ENCODE measurements at places on chromosomes 6 and 20.

- no peak overlapping the region for H3K4me3 ChIP-seq
- peaks cover 11% of the 10 kb centered on the region for H3K4me1 ChIP-seq
- H3K27me3 ChIP-seq: no peaks in the 10 kb centered on the region
- no peak overlapping the region for H3K27ac ChIP-seq
- no peak for DNase-seq
Measured at GRCh38 chr6:150999576-150999975, 134.1 kb downstream of the MTHFD1L start.

- no peak overlapping the region for H3K4me3 ChIP-seq
- H3K27me3 ChIP-seq: peaks cover 58% of the 10 kb centered on the region
- DNase-seq: no peak
- no peaks in the 10 kb centered on the region for H3K36me3 ChIP-seq
- H3K4me1 ChIP-seq: peaks cover 4% of the 10 kb centered on the region
Measured at GRCh38 chr20:46305973-46306360, 2.3 kb downstream of the CDH22 start.

DNA sequence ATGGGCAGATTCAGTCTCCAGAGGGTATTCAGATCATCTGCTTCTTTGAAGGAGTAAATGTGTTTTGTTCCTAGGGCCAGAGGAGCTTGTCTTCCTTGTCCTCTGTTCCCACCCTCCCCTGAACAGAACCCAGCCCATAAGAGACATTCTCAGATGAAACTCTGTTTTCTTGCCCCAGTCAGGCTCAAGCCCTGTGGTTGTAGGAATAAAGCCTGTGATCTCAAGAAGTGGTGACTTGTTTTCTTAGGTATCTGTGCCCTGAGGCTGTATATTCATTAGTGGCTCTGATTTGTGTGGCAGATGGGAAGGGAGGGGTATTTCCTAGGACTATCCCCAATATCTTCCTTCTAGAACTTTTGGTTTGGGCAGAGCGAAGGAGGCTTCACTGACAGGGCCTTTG is 27.9 kb downstream of the GSS start:
- no peaks in the 10 kb centered on the region for H3K27me3 ChIP-seq
- no peak for DNase-seq
- H3K4me3 ChIP-seq: no peak overlapping the region
- H3K36me3 ChIP-seq: peaks cover 60% of the 10 kb centered on the region

DNA sequence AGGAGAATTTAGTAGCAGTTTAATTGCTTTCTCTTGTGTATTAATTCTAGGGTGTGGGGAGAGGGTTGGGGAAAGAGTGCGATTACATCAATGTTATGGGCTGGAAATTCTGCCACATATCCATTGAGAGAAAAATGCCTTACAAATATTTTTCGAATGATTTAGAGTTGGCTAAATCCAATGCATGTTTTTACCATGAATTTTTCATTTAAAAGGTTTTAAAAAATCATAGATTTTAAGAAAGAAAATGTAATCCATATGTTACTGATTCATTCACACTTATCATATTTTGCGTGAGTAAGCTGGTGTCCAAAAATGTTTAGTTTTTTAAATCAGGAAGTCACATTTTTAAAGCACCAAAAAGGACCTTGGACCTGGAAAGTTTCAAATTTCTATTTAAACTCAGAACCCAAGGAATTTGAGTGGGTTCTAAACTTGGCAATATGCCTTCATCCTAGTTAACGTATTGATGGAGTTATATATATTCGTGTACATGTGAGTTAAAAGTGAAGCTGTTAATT is 627.4 kb upstream of the CITED2 start:
- no peak overlapping the region for H3K4me3 ChIP-seq
- no peak overlapping the region for H3K27ac ChIP-seq
- H3K27me3 ChIP-seq: no peaks in the 10 kb centered on the region
- H3K4me1 ChIP-seq: no peaks in the 10 kb centered on the region
- no peak for DNase-seq
- H3K36me3 ChIP-seq: no peaks in the 10 kb centered on the region

- no peak overlapping the region for H3K27ac ChIP-seq
- no peak for DNase-seq
- H3K36me3 ChIP-seq: no peaks in the 10 kb centered on the region
- H3K4me1 ChIP-seq: no peaks in the 10 kb centered on the region
- H3K27me3 ChIP-seq: no peaks in the 10 kb centered on the region
Measured at GRCh38 chr6:81241126-81242041, 511.1 kb downstream of the TENT5A start.

DNA sequence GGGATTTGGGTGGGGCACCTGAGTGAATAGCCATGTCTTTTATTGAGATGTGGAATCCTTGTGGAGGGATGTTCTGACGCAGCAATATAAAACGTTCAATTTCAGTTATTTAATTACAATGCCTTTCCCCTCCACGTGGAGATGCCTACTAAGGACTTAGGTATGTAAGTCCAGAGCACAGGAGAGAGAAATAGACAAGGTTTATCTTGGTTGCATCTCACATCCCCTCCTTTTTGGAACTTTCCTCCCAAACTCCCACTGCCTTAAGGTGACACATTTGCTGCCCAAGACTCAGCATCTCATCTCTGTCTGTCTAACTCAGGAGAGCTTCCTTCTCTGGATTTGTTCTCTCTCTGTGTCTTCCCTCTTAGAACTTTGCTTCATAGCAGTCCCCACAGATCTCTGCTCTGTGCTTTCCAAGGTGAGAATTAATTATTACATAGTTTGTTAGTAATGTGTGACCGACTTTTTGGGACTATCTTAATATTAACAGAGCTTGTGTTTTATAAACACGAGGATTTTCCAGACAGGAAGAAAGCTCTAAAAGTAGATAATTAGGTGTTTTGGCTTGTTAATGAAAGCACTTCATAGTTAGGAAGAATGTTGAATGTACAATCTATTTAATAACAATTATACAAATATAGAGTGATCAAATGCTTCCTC is 52.6 kb downstream of the COL19A1 start:
- H3K4me3 ChIP-seq: no peak overlapping the region
- no peak overlapping the region for H3K27ac ChIP-seq
- no peak for DNase-seq
- H3K27me3 ChIP-seq: no peaks in the 10 kb centered on the region

GRCh38 chr6:130211691-130212090 is 11.1 kb downstream of the SAMD3 start:
- no peak overlapping the region for H3K27ac ChIP-seq
- H3K4me1 ChIP-seq: peaks cover 52% of the 10 kb centered on the region
- H3K36me3 ChIP-seq: peaks cover 91% of the 10 kb centered on the region

GRCh38 chr6:52815167-52816092 is 11.8 kb upstream of the GSTA1 start:
- H3K27me3 ChIP-seq: peaks cover 4% of the 10 kb centered on the region
- no peaks in the 10 kb centered on the region for H3K36me3 ChIP-seq
- peak; percentile 48 for DNase-seq
- H3K4me1 ChIP-seq: no peaks in the 10 kb centered on the region
- no peak overlapping the region for H3K4me3 ChIP-seq

DNA sequence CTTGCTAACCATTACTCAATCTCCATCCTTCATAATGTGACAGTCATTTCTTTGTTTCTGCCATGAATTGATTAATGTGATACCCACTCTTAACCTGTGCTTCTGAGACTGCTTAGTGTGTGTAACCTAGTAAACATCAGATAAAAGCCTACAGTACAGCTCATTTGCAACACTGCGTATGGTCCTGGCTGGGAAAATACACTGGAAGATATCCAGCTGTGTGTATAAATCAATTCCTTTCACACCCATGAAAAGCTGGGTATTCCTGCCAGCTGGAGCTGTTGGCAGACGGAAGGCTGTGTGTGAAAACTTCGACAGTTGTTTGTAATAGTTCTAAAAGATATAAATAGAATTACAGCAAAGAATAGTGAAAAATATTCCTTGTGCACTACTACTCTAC is 509.2 kb downstream of the FRK start:
- H3K27ac ChIP-seq: no peak overlapping the region
- DNase-seq: no peak
- no peaks in the 10 kb centered on the region for H3K27me3 ChIP-seq
- H3K36me3 ChIP-seq: no peaks in the 10 kb centered on the region
- H3K4me1 ChIP-seq: no peaks in the 10 kb centered on the region

DNA sequence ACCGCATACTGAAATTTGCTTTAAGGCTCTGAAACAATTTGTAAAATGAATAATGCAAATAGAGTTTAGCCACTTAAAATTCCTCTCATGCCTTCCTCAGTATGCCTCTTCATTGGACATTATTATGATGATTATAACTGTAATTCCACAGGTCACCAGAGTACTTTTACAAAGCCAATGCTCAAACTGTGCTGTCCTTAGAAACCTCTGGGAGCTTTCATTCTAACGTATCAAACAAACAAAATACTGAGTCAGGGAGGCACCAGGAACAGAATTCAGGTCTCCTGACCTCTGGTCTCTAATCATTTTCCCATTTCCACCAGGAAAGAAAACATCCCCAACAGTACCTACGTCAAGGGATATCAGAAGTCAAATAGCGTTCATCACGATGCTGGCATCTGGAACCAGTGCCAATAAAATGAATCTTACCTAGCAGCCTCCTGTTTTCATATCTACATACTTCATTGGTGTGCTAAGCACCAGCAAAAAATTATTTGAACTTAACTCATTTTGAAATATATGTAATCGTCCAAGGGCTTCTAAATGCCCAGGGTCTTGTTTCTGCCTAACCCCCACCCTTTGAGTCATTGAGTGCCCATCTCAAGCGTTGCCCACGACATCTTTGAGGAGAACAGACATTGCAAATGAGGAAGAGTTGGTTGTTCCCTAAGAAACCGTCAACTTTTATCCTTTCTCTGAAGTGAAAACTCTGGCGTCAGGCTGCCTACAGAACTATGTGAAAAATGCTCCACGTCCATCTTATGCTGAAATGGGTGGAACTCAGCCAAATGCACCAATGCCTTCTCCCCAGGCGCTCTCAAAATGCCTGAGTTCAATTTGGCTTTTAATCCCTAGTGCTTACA is 37.9 kb downstream of the NEDD9 start:
- H3K4me3 ChIP-seq: no peak overlapping the region
- H3K36me3 ChIP-seq: peaks cover 82% of the 10 kb centered on the region
- H3K27ac ChIP-seq: no peak overlapping the region
- H3K27me3 ChIP-seq: no peaks in the 10 kb centered on the region

DNA sequence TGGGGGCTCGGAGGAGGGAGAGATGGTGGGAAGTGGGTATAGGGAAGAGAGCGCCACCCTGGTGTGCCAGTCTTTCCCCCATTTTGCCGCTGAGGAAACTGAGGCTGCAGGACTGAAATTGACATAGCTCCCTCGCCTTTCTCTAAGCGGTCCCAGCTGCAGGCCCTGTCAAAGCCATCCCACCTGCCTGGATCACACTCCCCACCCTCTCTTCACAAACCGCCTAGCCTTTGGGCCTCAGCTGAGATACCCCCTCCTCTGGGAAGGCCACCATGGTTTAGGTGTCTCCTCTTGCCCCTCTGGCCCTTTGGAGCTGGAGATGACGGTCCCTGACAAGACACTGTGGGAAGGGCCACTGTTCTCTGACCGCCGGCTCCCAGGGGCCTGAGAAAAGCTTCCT is 16.9 kb downstream of the SRC start:
- H3K4me3 ChIP-seq: no peak overlapping the region
- H3K27me3 ChIP-seq: no peaks in the 10 kb centered on the region
- peaks cover 2% of the 10 kb centered on the region for H3K4me1 ChIP-seq
- H3K27ac ChIP-seq: no peak overlapping the region

DNA sequence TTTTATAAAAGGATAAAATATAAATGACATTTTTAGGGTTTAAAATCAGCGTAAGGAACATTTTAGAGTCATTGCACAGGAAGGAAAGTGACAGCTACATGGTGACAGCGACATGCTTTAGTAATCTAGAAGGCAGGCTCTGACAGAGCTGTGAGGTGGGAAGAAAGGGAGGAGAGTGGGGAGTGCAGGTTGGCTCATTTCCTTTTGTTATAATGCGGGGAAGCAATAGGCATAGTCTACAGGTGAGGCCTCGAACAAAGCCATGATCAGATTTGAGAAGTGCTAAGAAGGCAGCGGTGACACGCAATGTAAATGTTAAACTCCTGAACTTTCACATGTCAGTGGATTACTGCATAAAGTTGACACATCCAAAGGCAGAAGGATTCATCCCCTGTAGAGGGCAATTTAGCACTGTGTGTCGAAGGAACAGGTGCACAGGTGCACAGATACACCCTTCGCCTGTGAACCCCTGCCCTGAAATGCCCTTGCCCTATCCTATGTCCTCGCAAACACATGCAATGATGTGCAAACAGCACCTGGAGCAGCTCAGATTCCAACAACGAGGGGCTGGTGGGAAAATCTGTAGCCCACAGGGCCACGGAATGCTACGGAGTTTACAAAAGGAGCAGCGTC is 32.4 kb upstream of the SMOC2 start:
- DNase-seq: no peak
- H3K4me1 ChIP-seq: no peaks in the 10 kb centered on the region
- H3K27ac ChIP-seq: no peak overlapping the region
- no peak overlapping the region for H3K4me3 ChIP-seq
- no peaks in the 10 kb centered on the region for H3K36me3 ChIP-seq

DNA sequence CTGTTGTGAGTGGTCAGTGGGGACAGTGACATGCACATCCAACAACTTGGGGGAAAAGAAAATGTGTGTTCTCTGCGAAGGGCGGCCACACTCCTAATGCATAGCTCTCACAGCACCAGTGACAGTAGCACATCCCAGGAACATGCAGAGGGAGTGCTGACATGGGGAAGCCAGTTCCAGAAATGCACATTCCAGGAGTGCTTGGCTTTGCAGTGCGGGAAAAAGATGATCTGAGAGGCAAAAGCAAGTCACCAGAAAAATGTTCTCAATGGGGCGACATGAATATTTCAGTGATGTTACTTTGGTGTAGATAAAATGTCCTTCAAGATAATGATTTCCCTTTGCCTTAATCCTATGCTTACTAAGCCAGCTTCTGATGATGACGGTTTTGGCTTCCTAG is 42.9 kb upstream of the PDE10A start:
- no peaks in the 10 kb centered on the region for H3K27me3 ChIP-seq
- no peaks in the 10 kb centered on the region for H3K36me3 ChIP-seq
- no peak overlapping the region for H3K4me3 ChIP-seq
- DNase-seq: no peak

GRCh38 chr6:42402184-42402583 is 49.5 kb downstream of the TRERF1 start:
- H3K4me1 ChIP-seq: peaks cover 63% of the 10 kb centered on the region
- H3K27me3 ChIP-seq: no peaks in the 10 kb centered on the region
- H3K4me3 ChIP-seq: peak overlapping the region; percentile 6

GRCh38 chr20:45080867-45081624 is 19.9 kb downstream of the KCNS1 start:
- H3K27me3 ChIP-seq: no peaks in the 10 kb centered on the region
- no peaks in the 10 kb centered on the region for H3K4me1 ChIP-seq
- DNase-seq: no peak

DNA sequence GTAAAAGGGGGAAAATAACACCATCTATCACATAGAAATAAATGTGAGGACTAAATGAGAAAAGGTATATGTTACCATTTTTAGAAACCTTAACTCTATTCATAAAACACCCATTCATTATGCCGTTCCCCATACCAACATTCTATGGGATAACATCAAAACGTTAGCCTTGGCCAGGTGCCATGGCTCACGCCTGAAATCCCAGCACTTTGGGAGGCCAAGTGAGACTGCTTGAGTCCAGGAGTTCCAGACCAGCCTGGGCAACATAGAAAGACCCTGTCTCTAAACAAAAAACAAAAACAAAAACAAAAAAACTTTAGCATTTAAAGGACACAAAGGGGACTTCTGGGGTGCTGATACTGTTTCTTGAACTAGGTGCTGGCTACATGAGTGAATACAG is 1.3 kb downstream of the PIGU start:
- H3K4me1 ChIP-seq: peaks cover 32% of the 10 kb centered on the region
- H3K27me3 ChIP-seq: no peaks in the 10 kb centered on the region

GRCh38 chr6:105711216-105711615 is 308.3 kb upstream of the PREP start:
- H3K27me3 ChIP-seq: peaks cover 5% of the 10 kb centered on the region
- no peak overlapping the region for H3K27ac ChIP-seq
- H3K4me3 ChIP-seq: no peak overlapping the region
- peaks cover 22% of the 10 kb centered on the region for H3K36me3 ChIP-seq
- peaks cover 3% of the 10 kb centered on the region for H3K4me1 ChIP-seq
- no peak for DNase-seq
